Neural crest cell (in vitro differentiated cells): ENCODE measurements at places on chromosomes 12 and 14. TPM values are rescaled to one million over a fixed set of nuclear protein-coding genes. Genes with fewer than 3 reads are reported as not detected.

TMTC1 gene
- 13.1 and 13.2 TPM in 2 replicates for total RNA-seq

EVL gene
- 197 and 218 TPM in 2 replicates for total RNA-seq

KRT79 gene
- total RNA-seq = not detected in 2 replicates

CDKN3 gene
- 39.4 and 43.8 TPM in 2 replicates for total RNA-seq

HOXC10 gene
- total RNA-seq = 1.8 TPM in 2 replicates

RPAP3 gene
- 45.2 and 49.4 TPM in 2 replicates for total RNA-seq

TAS2R8 gene
- total RNA-seq = not detected in 2 replicates

KCNA5 gene
- not detected in 2 replicates for total RNA-seq

OR4K2 gene
- total RNA-seq = not detected in 2 replicates

CLEC2A gene
- total RNA-seq = not detected in 2 replicates

ACRBP gene
- 1.9 and 2.4 TPM in 2 replicates for total RNA-seq

FAM90A1 gene
- total RNA-seq = not detected in 2 replicates

TTC9 gene
- 3.7 and 4.2 TPM in 2 replicates for total RNA-seq

RAB21 gene
- total RNA-seq = 59.1 and 63.7 TPM in 2 replicates

TOMM20L gene
- 0.42 and 0.52 TPM in 2 replicates for total RNA-seq

CFAP54 gene
- total RNA-seq = 1.5 and 3.1 TPM in 2 replicates

MYL2 gene
- total RNA-seq = not detected in 2 replicates

TMEM63C gene
- total RNA-seq = 0.59 and 0.91 TPM in 2 replicates

TMEM260 gene
- total RNA-seq = 19.4 and 19.7 TPM in 2 replicates

BDKRB2 gene
- 0.09 and 0.18 TPM in 2 replicates for total RNA-seq

HNRNPA1 gene
- total RNA-seq = 3,205 and 3,261 TPM in 2 replicates

CAPZA3 gene
- not detected in 2 replicates for total RNA-seq

VWF gene
- 0.02 and 0.21 TPM in 2 replicates for total RNA-seq

SOAT2 gene
- not detected in 2 replicates for total RNA-seq

TFCP2 gene
- 28.5 and 28.8 TPM in 2 replicates for total RNA-seq

SLC15A4 gene
- 19.4 TPM in 2 replicates for total RNA-seq

RIN3 gene
- 12.1 and 12.7 TPM in 2 replicates for total RNA-seq

HOXC6 gene
- 10.7 and 11.0 TPM in 2 replicates for total RNA-seq

ANKRD33 gene
- total RNA-seq = not detected in 2 replicates
